ENCODE measurements at places on chromosomes 3 and 15.

- no peak for DNase-seq
Observed at GRCh38 chr3:165462636-165463334, 266.6 kb upstream of the SLITRK3 start.

DNA sequence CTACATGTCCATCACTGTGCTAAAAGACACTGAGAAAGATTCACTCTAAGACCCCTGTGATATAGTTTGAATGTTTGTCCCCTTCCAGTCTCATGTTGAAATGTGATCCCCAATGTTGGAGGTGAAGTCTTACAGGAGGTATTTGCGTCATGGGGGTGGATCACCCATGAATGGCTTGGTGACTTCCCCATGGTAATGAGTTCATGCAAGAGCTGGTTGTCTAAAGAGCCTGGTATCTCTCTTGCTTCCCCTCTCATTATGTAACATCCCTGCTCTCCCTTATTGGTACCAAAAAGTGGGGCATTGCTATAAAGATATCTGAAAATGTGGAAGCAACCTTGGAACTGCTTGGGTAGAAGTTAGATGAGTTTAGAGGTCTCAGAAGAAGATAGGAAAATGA, 32.2 kb upstream of the FAM174B start:
- no peak for DNase-seq

- DNase-seq, result no peak
Observed at GRCh38 chr15:67833710-67834511, 5.9 kb downstream of the RNU6-1 start.

- no peak for DNase-seq
Observed at GRCh38 chr15:58293622-58294550, 137.9 kb upstream of the LIPC start.

DNA sequence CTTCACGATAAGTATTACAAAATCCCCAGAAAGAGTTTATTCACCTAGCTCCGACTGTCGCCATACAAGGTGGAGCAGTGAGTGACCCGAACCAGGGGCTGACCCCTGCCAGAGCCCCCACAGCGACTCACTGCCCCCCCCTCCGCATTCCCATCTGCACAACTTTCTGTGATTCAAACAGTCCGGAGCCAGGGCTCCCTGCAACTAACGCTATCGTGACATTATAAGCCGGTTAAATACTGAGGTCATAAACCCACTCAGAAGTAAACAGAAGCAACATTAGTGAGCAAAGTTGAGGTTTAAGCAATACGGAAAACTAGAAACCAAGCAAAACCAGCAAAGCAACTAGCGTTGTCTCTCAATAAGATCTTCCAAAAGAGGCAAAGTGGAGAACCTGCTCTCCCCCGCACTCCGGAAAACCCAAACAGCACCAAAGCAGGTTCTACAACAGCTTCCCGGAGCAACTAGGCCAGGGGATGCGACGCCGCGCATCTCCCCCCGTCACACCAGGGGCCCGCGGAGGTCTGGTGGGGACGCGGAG, 642 bp downstream of the SCAP start:
- peak; percentile 56 for DNase-seq

DNA sequence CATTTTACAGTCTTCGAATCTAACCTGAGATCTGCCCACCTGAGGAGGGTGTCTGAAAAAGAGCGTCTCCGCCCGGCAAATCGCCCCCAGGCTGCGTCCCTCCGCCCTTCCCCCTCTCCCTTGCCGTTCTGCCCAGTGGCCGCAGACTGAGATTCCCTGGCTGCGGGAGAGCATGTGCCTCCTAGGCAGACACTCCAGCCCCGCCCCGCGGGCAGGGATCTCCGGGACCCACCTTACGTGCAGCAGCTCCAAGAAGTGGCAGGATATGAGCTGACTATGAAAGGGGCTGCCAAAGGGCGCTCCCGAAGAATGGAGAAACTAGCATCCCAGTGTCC, 2.7 kb upstream of the WNT5A start:
- DNase-seq, result no peak

DNA sequence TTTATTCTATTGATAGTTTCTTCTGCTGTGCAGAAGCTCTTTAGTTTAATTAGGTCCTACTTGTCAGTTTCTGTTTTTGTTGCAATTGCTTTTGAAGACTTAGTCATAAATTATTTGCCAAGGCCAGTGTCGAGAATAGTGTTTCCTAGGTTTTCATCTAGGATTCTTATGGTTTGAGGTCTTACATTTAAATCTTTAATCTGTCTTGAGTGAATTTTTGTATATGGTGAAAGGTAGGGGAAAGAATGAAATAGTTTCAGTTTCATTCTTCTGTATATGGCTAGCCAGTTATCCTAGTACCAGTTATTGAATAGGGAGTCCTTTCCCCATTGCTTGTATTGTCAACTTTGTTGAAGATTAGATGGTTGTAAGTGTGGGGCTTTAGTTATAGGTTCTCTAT, 10.6 kb upstream of the GCSAM start:
- DNase-seq, result no peak

GRCh38 chr3:30356866-30357753, 249.3 kb upstream of the TGFBR2 start:
- no peak for DNase-seq

DNA sequence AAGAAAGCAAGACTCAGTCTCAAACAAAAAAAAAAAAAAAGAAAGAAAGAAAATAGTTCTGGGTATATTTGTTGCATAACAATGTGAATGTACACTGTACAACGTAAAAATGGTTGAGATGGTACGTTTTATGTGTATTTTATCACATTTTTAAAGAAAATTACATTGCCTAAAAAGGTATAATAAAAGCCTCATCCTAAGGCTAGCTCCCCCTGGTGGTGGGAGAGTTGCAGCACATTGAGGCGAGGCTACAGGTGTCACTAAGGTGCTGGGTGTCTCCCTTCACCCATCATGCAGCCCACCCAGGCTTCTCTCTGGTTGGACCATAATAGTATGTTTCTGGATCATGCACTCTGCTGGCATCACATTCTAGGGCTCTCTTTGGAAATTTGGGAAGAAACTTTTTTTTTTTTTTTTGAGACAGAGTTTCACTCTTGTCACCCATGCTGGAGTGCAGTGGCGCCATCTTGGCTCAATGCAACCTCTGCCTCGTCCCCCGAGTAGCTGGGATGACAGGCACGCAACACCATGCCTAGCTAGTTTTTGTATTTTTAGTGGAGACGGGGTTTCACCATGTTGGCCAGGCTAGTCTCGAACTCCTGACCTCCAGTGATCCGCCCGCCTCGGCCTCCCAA, 12.4 kb upstream of the RAB11A start:
- peak; percentile 89 for DNase-seq

DNA sequence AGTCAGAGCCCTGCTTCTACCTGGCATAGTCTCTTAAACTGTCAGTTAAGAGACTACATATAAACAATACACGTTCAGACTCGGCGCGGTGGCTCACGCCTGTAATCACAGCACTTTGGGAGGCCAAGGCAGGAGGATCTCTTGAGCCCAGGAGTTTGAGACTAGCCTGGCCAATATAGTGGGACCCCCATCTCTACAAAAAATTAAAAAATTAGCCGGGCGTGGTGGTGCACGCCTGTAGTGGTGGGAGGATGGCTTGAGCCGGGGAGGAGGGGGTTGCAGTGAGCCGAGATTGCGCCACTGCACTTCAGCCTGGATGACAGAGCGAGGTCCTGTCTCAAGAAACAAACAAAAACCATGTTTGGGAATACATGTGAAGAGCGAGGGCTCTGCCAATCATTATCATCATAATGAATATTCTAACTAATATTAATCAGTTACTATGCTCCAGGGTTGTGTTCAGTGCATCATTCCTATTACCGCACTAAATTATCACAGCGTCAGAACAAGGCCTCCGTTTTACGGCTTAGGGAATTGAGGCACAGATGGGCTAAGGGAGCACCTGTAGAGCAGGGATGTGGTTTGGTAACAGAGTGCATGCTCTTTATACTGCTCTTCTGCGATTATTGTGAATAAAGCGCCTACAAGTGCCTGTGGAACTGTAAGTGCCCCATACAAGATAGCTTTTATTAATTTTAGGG, 844 bp upstream of the UQCC5 start:
- peak; percentile 54 for DNase-seq

DNA sequence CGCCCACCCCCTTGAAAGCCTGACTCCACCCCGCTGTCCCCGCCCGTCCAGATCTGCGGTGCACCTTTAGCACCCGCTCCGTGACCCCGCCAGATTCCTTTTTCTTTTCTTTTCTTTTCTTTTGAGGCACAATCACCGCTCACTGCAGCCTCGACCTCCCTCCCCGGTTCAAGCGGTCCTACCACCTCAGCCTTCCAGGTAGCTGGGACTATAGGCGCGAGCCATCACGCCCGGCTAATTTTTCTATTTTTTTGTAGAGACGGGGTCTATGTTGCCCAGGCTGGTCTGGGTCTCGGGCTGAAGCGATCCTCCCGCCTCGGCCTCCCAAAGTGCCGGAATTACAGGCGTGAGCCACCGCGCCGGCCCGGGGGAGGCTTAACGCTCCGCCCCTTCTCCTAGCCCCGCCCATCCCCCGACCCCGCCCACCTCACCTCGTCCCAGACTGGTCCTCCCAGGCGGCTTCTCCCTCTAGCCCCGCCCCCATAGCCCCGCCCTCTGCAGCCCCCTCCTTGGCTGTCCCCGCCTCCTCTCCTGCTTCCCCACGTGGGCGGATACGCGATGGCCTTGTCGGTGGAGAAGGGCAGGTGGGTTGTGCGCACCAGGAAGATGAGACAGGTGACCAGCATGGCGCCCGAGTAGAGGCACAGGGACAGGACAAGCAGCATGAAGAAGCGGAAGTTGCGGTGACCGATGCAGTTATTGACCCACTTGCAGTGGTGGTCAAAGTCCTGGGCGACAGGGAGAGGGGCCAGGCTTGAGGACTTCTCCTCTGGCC, 3.2 kb downstream of the ZDHHC19 start:
- DNase-seq, result peak; percentile 80

DNA sequence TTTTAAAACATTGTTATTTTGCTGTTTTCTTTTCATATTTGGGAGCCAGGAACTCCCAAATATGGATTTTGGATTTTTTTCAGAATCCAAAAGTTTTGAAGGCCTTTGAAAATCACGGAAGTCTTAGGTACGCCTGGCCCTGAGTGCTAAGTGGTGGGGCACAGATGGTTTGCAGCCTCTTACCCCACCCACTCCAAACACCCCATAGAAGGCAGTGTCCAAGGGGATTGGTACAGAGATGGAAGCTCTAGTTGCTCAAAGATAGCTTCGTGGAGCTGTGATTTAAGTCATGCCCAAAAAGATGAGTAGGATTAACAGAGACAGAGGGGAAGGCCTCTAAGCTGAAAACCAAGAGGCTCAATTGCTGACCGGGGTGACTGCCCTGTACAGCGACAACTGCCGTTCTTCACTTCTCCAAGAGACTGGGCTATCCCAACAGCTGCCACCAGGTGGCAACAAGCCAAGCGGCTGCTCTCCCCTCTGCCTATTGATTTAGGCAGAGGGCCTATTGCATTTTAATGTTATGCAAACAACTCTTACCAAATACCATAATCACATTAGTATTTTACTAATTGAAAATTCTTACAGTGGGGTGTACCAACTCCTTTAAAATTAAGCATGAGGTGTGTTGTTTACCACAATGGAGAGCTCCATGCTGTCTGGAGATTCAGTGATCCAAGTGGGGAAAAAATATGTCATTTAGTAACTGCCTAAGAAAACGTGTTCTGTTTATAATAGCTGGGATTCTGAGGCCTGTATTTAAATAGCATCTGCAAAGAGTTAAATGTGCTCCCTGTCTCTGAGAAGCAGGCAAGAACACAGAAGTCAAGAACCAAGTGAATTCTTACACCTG, 64.0 kb upstream of the C15orf61 start:
- peak; percentile 91 for DNase-seq

DNA sequence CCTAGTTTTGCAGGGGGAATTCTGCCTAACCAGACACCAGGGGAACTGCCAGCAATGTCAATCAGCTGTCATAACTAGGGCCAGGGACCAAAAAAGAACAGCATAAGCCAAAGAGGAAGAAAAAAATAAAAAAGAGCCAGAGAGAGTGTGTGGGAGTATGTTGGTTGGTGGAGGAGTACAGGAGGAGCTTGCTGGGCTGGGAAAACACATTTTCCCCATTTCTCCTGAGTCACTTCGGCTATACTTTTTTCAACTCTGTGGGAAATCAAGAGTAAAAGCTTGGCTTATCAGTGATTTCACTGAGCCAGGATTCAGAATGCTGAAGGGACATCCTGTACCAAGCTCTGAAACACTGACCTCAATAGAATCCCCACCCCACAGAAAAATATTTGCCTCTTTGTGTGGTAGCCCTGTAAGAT, 144.7 kb upstream of the DPH6 start:
- DNase-seq, result no peak

GRCh38 chr3:185582236-185582635, 3.9 kb upstream of the SENP2 start:
- no peak for DNase-seq

Measured in activated CD8-positive, alpha-beta memory T cell treated with anti-CD3 and anti-CD28 coated beads, Interleukin-2, amount 50 U/mL, for 48 hours (primary cell).